NCI-H510A (cell line): ENCODE measurements at places on chromosomes 2 and 18.

DNA sequence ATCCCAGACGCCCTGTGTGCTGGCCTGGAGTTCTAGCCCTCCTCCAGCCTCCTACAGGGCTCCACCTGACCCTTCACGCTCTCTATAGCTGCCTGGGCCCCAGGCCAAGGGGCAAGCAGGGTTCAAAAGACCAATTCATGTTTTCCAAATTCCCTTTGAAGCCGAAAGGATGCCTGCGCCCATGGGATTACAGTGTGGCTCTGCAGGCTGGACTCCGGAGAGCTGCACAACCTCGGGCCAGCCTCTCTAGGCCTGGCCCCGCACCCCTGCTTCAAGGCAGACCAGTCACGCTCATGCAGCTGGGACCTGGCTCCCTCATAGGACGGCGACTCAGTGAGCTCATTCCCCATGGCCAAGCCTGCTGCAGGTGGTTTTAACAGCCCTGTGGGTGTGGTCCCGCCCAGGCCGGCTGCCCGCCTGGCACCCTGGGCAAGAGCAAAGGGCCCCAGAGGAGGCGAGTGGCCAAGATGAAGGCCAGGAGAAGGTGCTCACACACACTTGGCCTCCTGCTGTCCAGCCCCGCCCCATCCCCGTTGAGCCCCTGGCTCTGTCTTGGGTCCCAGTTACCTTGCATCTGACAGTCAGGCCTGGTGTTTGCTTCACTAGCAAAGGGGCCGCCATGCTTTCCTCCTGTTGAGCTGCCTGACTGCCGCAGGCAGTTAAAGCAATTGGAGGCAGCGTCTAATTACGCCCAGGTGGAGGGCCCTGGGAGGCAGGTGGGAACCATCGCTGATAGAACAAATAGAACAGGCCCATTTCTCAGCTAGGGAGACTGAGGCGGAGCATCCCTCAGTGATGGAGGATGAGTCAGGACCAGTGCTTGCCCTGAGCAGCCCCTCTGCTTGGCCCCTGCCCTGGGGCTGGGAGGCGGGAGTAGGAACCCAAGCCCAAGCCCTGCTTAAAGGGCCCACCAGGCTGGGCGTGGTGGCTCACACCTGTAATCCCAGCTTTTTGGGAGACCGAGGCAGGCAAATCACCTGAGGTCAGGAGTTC lies 56.9 kb downstream of the SMAD7 start:
- DNase-seq: no peak

DNA sequence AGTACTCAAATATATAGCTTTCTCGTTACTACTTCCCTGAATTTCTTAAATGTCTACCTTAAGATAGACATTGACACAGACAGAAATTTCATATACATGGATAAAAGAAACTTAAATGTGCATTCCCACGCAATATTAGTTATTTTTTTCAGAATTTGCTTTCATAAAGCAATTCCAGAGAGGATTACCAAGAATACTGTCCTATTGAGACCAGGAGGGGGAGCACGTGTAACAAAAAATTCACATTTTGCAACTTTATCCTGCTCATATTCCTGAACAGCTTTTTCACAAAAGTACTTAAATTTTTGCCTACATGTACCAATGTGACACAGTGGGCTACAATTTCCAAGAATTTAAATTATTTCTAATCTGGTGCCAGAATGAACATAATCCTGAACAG lies 30.7 kb upstream of the ERCC3 start:
- no peak for DNase-seq

DNA sequence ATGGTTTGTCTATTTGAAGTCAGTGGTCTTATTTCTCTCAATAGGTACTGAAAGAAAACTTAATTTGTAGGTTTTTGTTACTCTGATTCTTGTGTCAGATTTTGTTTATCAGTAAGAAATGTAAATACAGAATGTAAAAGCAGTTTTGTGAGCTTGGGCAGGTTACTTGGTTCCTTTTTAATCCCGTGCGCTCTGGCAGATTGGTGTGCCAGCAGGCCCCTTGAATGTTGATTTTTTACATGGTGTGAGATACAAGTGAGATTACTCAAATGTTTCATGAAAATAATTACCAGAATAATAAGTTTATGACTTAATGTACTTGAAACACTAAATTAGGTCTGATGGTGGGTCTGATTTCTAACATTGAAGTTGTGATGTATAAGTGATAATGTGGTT lies 13.4 kb downstream of the HNRNPA3 start:
- DNase-seq: no peak

GRCh38 chr2:88448248-88448647 lies 4.2 kb downstream of the FOXI3 start:
- DNase-seq: no peak

DNA sequence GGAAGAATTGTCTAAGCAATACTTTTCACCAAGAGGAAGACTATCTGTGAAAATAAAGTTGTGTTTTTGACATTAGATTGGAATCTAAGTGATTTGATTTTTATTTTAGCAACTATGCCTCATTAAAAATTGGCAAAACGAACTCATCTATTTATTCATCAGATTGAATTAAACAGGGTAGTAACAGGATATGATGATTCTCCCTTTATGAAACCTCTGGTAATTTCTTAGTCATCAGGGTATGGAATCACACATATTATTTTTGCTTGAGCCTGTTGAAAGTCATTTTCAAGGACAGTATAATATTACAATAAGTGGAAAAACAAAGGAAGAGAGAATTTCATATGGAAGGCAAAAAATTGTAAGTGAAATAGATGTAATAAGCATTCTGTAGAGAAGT lies 22.0 kb downstream of the ZNF804A start:
- no peak for DNase-seq

DNA sequence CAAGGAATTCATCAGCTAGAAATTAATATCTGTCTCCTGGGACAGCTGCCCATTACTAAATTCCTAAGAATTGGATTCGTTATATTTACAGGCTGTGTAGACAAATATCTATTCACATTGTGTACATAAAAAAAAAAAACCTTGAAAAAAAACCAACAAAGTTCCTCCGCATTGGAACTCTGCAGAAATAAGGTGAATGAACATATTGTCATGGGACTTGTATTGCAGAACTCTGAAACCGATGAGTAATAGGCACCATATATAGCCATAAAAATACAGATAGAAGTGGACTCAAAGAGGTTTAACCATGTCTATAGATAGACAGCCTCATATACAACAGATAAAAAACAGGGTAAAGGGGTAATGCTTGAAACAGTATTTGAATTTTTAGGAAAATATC lies 909.9 kb upstream of the CHAC2 start:
- DNase-seq: no peak

GRCh38 chr2:176574484-176575236 lies 305.4 kb downstream of the MTX2 start:
- no peak for DNase-seq

DNA sequence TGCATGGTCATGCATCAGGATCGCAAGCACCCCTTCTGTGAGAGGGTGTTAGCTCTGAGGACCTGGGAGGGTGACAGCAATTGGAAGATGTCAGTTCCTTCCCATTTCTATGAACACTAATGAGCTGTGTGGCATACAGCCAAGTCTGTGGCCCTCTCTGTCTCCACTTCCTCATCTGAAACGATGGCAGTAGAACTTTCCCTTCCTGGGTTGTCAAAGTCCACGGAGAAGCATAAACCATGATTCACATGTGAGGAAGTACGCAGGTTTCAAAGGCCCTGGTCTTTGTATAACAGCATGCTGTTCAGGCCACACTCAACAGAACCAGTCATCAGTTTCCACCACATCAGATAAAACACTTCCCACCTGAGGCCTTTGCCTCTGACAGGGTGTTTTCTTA lies 167.4 kb upstream of the RAB6C start:
- no peak for DNase-seq

- no peak for DNase-seq
Observed at GRCh38 chr2:230262246-230262645, 36.7 kb downstream of the SP140 start.

DNA sequence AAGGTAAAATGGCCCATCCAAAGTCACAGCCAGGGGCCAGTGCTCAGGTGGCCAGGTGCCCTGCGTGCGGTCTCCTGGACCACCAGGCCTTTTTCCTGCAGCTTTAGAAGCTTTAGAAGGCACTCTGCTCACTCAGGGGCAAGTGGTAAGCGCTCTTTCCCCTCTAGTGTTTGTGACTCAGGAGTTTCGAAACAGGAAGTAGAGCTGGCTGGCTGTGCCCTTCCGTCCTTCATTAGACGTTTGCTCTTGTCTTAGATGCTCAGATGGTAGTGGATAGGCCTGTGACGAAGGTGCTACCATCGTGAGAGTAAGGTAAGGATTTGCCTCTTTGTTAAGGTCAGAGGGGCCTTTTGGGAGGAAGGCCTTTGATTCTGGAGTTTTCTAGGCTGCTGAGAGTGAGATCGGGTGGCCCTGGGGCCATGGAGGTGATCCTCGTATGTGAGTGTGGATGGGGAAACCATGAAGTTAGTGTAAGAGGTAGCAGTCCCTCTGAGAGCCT lies at the start of gene CASP8:
CASP8 (plus strand) TSS at position 235 of the 499 bp plus-strand sequence. CDS start 5,951 bp downstream, outside the sequence.
- DNase-seq: no peak

DNA sequence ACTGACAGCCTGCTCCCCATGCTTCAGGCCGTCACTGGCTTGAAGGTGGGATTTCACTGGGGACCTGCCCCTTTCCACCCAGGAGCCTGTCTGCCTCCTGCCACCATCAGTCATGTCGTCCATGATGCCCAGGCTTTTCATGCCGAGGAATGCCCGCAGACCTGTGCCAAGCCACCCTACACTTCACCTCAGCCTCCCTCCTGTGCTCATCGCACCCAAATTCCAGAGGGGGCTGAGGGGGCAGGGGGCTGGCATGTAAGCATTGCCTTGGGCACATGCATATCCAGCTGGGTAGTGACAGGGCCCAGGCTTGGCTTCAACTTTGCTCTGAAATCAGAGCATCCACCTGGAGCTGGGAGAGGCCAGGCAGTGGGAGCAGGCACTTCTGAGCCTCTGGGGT lies 20.9 kb upstream of the RPRM start:
- DNase-seq: no peak

DNA sequence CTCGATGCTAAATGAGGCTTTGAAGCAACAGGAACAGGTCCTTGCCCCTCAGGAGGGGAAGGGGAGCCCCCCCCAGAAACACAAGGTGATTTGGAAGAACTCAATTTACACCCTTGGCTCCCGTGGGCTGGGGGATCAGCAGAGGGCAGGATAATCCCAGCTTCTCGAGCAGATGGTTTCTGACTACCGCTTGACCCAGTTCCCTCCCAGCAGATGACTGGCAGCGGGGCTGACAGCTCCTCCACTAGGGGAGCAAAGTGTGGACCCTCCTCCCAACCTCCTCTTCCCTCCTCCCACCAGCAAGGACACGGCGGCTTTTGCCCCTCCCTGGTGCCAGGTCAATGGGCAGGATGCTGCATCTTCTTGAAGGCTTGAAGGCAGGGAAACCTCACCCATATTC lies 3.5 kb upstream of the INHBB start:
- DNase-seq: no peak

DNA sequence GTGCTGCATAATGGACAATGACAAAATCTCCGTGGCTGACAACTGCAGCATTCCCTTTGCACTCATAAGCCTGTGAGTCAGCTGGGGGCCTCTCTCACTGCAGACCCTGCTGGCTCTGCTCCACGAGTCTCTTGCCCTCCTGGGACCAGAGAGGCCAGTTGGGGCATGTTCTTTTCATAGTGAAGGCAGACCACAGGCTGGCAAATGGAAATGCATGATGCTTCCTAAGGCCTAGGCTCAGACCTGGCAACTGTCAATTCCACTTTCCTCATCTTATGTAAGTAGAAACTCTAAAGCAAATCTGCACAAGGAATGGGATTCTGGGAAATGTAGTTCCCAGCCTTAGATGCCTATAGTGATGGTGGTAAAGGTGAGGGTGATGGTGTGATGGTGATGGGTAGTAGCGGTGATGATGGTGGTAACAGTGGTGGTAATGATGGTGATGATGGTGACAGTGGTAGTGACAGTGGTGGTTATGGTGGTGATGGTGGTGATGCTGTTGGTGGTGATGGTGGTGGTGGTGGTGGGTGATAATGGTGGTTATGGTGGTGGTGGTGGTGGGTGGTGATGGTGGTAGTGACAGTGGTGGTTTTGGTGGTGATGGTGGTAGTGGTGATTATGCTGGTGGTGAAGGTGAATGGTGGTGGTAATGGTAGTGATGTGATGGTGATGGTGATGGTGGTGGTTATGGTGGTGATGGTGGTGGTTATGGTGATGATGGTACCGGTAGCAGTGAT lies 185.8 kb upstream of the ARL4C start:
- DNase-seq: no peak

DNA sequence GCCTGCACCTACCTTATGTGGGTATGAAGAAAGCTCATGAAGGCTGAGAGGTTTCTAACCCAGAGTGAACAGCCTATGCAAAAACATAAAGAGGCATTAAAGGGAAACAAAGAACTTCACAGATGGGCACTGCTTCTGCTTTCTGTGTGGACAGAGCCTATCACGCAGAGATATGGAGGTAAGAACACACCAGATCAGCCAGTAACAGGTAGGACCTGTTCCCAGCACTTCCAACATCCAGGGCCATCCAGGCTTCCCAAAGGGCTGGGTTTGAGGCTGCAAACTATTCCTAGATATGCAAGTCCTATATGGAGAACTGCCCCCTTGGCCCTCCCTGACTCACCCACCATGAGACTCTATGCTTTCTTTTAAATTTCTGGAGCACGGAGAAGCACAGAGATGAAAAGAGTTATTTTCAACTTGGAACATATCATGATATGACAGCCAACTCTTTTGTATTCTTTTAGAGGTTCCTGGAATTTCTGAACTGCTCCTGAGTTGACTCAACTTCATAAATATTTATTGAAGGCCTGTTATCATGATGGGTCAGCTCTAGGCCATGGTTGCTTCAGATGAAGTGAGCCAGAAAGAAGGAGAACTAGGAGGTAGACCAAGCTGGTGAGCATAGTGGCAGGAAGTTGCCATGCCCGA lies 77.4 kb upstream of the PPP1CB start:
- no peak for DNase-seq
